Choroid plexus epithelial cell (primary cell): ENCODE measurements at places on chromosomes 6 and 20.

GRCh38 chr6:72522735-72523141, 99.1 kb upstream of the KCNQ5 start:
- no peak for DNase-seq

DNA sequence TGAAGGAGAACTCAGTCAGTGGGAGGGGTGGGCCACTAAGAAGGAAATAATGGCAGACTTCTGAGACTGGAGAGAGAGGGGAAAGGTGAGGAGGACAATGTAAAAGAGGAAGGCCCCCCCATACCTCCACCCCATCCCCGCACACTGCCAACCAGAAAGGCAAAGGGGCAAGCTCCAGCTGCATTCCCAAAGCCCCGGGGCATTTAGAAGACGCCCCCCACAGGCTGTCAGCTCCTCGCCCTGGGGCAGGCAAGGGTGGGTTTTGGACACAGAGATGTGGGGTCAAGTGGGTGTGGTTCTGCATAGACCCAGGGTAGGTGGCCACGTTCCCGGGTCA, 20.8 kb upstream of the SLC22A7 start:
- DNase-seq = no peak

DNA sequence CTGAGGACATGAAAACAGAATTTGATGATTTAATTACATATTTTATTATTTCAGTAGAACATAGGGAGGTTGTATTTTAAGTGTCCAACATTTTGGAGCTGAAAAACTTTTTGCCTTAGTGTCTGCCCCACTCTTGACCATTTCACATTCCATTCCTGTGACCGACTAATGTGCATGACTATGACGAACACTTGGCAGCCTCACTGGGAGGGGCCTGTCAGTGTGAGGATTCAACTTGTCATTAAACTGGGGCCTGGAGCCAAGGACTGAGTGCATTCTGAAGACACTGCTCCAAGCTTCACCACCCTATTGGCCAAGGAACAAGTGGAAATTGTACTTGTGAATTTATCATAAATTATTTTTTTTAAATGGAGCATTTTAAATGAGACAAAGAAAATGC, 661.3 kb downstream of the BCKDHB start:
- DNase-seq = peak; percentile 81

- DNase-seq = no peak
These were observed 48.4 kb downstream of the PLAGL2 start for GRCh38 chr20:32158943-32159660.

DNA sequence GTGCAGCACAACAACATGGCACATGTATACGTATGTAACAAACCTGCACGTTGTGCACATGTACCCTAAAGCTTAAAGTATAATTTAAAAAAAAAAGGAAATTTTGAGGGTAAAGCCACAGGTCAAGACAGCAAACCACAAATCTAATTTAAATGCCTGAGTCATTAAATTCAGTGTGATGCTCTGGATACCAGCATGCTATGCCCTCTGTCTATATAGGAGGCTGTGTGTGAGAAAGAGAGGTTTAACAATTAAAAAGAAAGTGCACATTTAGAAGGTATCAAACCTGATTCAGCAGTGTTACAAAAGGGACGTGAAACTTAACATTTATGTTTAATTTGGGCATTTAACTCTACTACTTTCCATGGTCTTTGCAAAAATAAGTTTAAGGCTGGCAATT, 276.3 kb downstream of the ADGRB3 start:
- DNase-seq = no peak

GRCh38 chr6:23659125-23659524, 466.9 kb upstream of the NRSN1 start:
- peak; percentile 57 for DNase-seq

DNA sequence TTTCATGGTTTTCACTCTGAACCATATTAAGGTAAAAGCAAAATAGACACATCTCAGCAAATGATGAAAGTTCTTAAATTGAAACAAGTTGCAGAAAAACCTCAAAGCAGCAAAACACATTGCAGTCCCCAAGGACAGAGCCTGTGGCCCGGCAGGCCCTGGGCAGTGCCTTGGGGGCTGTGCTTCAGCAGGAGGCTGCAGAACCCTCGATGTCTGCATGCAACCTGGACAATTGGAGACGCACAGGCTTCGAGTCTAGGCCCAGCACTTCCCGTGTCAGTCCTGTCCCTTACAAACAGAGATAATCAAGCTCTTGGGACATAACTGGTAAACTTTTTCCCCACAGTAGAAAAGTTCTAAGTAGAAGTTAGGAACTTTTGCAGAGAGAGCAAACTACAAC, 9.2 kb downstream of the PYGB start:
- no peak for DNase-seq

- DNase-seq = no peak
These were observed 2.2 kb downstream of the SRSF3 start for GRCh38 chr6:36596356-36596755.

GRCh38 chr6:125789576-125790357, 993 bp upstream of the NCOA7 start:
- peak; percentile 74 for DNase-seq
